ENCODE measurements at places on chromosomes 3 and 15.

DNA sequence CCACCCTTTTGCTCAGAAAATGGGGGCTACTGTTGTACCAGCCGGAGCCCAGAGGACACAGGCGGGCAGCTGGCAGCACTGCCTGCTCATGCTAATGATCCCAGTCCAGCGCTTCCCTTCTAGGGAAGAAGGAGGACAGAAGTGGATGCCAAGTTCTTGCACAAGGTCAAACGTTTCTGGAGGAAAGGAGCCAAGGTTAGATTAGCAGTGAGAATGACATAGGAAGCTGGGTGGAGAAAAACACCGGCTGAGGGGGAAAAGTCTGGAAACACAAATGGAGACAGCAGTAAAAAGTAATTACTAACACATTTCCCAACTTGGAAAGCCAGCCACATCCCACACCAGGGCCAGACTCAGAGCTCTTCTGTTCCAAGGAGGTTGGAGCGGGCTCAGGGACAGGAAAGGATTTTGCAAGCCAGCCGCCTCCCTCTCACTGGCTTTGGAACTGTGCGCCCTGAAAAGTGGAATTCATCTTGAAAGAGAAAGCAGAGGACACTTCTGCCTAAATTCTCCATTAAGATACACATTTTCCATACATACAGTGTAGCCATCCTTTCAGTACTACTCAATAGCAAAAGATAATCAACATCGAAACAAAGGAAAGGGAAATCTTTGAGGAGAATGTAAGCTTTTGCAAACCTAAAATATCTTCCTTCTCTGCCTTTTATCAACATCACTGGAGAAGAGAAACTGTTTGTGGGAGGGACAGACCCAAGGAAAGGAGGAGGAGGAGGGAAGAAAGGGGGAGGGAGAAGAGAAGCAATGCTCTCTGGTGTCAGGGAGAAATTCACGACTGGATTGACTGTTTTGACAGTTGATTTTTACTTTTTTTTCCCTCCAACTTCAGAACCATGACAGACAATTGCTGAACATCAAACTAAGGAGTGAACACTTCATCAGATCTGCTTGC is 133.6 kb downstream of the CD47 start:
- no peaks in the 10 kb centered on the region for H3K36me3 ChIP-seq
- H3K4me3 ChIP-seq = no peak overlapping the region
- H3K27ac ChIP-seq = peak overlapping the region; percentile 21
- peaks cover 5% of the 10 kb centered on the region for H3K27me3 ChIP-seq
- DNase-seq = no peak

DNA sequence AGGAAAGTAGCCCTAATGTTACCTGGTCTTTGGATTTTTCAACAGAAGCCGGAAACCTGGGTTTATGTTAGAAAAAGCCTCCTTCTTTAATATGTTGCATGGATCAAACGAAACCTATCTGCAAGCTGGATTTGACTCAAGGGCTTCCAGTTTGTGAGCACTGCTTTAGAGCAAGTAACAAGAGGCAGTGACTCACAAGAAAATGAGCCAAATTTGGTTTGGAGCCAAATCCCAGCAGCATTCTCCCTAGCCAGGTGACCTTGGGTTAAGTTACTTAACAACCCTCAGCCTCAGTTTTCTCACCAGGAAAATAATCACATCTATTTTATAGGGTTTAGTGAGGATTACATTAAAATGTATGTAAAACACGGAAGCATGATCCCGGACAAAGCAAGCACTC is 215.2 kb upstream of the PRICKLE2 start:
- no peak overlapping the region for H3K27ac ChIP-seq
- peaks cover 7% of the 10 kb centered on the region for H3K27me3 ChIP-seq
- no peak overlapping the region for H3K4me3 ChIP-seq
- H3K36me3 ChIP-seq = peaks cover 5% of the 10 kb centered on the region

- H3K36me3 ChIP-seq = no peaks in the 10 kb centered on the region
- no peak overlapping the region for H3K27ac ChIP-seq
- no peak for DNase-seq
Observed at GRCh38 chr3:73213896-73214295, 152.4 kb downstream of the EBLN2 start.

DNA sequence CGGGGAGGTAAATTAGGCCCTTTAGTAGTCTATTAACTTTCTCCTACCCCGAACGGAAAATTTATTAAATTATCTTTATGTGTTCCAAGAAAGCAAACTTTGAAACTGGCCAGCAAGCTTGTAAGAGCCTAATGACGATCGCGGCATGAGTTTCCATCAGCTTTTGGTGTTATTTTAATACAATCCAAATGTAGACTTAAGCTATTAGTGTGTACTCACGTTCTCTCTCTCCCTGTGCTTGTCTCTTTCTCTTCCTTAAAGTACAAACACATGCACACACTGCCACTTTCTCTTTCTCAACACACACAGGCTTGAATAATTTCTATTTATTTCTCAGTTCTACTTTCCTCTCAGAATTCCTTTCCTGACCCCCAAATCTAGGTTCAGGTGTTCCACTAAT is 108.8 kb upstream of the MME start:
- H3K27me3 ChIP-seq = no peaks in the 10 kb centered on the region
- no peak overlapping the region for H3K27ac ChIP-seq
- H3K4me3 ChIP-seq = no peak overlapping the region
- H3K36me3 ChIP-seq = no peaks in the 10 kb centered on the region
- H3K4me1 ChIP-seq = peaks cover 3% of the 10 kb centered on the region
- no peak for DNase-seq

DNA sequence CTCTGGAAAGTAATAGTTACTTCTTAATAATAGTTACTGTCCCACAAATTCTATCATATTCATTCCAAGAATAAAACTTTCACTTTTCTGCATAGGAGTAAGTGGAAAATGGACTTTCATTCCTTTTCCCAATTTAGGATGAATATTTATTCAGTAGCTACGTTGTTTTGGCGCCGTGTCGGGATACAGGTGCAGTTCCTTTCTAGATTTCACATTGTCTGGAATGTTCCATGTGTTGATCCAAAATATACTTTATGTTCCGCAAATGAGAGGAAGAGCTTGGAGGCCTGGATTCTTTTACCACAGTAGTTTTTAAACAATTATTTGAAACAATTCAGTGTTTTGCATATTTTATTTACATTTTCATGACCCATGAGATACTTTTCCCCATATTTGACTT is 22.8 kb upstream of the PPARG start:
- peaks cover 2% of the 10 kb centered on the region for H3K4me1 ChIP-seq
- H3K27ac ChIP-seq = no peak overlapping the region
- DNase-seq = no peak
- no peaks in the 10 kb centered on the region for H3K27me3 ChIP-seq
